Activated CD8-positive, alpha-beta memory T cell treated with anti-CD3 and anti-CD28 coated beads, Interleukin-2, amount 10 ng/mL, durations not matched to agents 7 days and 5 days (primary cell): ENCODE measurements at places on chromosomes 2 and 18.

GRCh38 chr2:176128982-176129796, at the start of gene HOXD8:
HOXD8 (plus strand) TSS chr2:176129705; CDS start chr2:176130367, 662 bp downstream.
- H3K36me3 ChIP-seq, result peaks cover 4% of the 10 kb centered on the region
- peak within 1 kb of the TSS; percentile 68 for H3K27ac ChIP-seq
- peaks cover 10% of the 10 kb centered on the region for H3K4me1 ChIP-seq
- no peak for DNase-seq

- H3K36me3 ChIP-seq, result no peaks in the 10 kb centered on the region
- H3K4me3 ChIP-seq, result no peak overlapping the region
- H3K4me1 ChIP-seq, result no peaks in the 10 kb centered on the region
- H3K27me3 ChIP-seq, result peaks cover 13% of the 10 kb centered on the region
- DNase-seq, result peak; percentile 50
These were observed 60.1 kb upstream of the GLI2 start for GRCh38 chr2:120675460-120676130.

- no peaks in the 10 kb centered on the region for H3K4me1 ChIP-seq
- H3K4me3 ChIP-seq, result no peak overlapping the region
- no peak for DNase-seq
- no peaks in the 10 kb centered on the region for H3K27me3 ChIP-seq
- no peaks in the 10 kb centered on the region for H3K36me3 ChIP-seq
- no peak overlapping the region for H3K27ac ChIP-seq
These were observed 112.5 kb upstream of the DCC start for GRCh38 chr18:52227536-52227935.

DNA sequence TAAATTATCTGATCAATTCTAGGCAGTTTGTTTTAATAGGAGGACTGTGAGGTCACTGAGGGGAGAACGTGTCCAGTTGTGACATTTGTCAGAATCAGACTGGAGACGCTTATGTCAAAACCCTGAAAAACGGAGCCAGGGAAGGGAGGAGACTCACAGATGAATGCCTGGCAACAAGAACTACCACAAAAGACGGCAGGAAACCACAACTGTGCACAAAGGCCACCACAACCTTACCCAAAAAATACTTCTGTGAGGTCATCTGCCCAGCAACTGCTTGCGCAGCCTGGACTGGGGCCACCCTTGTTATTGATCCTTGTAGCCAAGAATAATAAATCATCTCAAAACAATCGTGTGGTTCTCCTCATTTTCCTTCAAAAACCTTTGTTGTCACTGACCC, 173.0 kb upstream of the ALKAL2 start:
- H3K27ac ChIP-seq, result no peak overlapping the region
- DNase-seq, result peak; percentile 73
- H3K36me3 ChIP-seq, result no peaks in the 10 kb centered on the region
- peaks cover 63% of the 10 kb centered on the region for H3K27me3 ChIP-seq
- no peak overlapping the region for H3K4me3 ChIP-seq
